ENCODE measurements at places on chromosomes 7 and 10. TPM values are rescaled to one million over a fixed set of nuclear protein-coding genes. Genes with fewer than 3 reads are reported as not detected.
A peak's percentile ranks its signal among the peaks of the same experiment; 100 is the strongest.

DNA sequence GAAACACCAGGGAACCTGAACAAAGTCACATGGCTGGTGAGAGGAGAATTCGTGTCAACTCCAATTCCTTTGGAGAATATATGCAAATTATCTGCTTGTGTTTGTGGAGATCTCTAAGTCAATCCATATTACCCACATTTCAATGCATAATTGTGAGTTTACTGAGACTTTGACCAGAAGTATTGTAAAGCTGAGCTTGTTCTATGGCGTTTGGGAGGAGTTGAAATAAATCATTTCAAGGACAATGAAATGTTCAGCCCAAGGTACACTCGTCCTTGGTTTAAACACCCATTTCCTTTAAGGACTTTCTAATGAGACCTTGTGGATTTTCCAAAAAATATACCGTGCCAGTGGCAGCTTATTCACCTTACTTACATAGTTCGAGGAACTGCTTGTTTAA lies 186.6 kb upstream of the HDAC9 start:
- peaks cover 19% of the 10 kb centered on the region for H3K4me1 ChIP-seq
- H3K36me3 ChIP-seq, result no peaks in the 10 kb centered on the region
- H3K27ac ChIP-seq, result no peak overlapping the region
- DNase-seq, result no peak
- H3K27me3 ChIP-seq, result no peaks in the 10 kb centered on the region

- peaks cover 15% of the 10 kb centered on the region for H3K27me3 ChIP-seq
- no peak for DNase-seq
- no peak overlapping the region for H3K27ac ChIP-seq
- no peak overlapping the region for H3K4me3 ChIP-seq
Measured at GRCh38 chr10:118470470-118470869, 125.0 kb downstream of the PRLHR start.

- H3K27me3 ChIP-seq, result no peaks in the 10 kb centered on the region
- peak overlapping the region; percentile 66 for H3K27ac ChIP-seq
- no peak overlapping the region for H3K4me3 ChIP-seq
- H3K36me3 ChIP-seq, result peaks cover 4% of the 10 kb centered on the region
Measured at GRCh38 chr7:44889086-44889781, 3.9 kb upstream of the PURB start.

GRCh38 chr7:36690041-36690440 lies 34.3 kb downstream of the AOAH start:
- H3K36me3 ChIP-seq, result peaks cover 34% of the 10 kb centered on the region
- no peaks in the 10 kb centered on the region for H3K27me3 ChIP-seq
- H3K27ac ChIP-seq, result peak overlapping the region; percentile 98
- H3K4me3 ChIP-seq, result peak overlapping the region; percentile 92

- H3K27ac ChIP-seq, result no peak overlapping the region
- peaks cover 10% of the 10 kb centered on the region for H3K4me1 ChIP-seq
- H3K27me3 ChIP-seq, result no peaks in the 10 kb centered on the region
- DNase-seq, result no peak
Measured at GRCh38 chr10:79050896-79051555, 17.7 kb upstream of the ZMIZ1 start.

DNA sequence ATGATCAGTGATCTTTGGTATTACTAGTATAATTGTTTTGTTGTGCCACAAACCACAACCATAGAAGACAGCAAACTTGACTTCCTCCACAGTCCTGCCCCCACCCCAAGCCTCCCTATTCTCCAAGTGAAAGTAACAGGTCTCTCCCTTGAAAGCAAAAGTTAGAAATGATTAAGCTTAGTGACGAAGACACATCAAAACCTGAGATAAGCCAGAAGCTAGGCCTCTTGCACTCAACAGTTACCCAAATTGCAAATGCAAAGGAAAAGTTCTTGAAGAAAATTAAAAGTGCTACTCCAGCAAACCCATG lies 7.5 kb downstream of the SAR1A start:
- peak overlapping the region; percentile 88 for H3K27ac ChIP-seq
- H3K4me3 ChIP-seq, result peak overlapping the region; percentile 80
- peak; percentile 70 for DNase-seq
- no peaks in the 10 kb centered on the region for H3K27me3 ChIP-seq
- H3K36me3 ChIP-seq, result peaks cover 33% of the 10 kb centered on the region
- peaks cover 46% of the 10 kb centered on the region for H3K4me1 ChIP-seq

- H3K27ac ChIP-seq, result no peak overlapping the region
- DNase-seq, result no peak
- H3K4me3 ChIP-seq, result no peak overlapping the region
- peaks cover 39% of the 10 kb centered on the region for H3K4me1 ChIP-seq
- H3K36me3 ChIP-seq, result no peaks in the 10 kb centered on the region
Measured at GRCh38 chr10:33798754-33799153, 464.3 kb upstream of the NRP1 start.

DNA sequence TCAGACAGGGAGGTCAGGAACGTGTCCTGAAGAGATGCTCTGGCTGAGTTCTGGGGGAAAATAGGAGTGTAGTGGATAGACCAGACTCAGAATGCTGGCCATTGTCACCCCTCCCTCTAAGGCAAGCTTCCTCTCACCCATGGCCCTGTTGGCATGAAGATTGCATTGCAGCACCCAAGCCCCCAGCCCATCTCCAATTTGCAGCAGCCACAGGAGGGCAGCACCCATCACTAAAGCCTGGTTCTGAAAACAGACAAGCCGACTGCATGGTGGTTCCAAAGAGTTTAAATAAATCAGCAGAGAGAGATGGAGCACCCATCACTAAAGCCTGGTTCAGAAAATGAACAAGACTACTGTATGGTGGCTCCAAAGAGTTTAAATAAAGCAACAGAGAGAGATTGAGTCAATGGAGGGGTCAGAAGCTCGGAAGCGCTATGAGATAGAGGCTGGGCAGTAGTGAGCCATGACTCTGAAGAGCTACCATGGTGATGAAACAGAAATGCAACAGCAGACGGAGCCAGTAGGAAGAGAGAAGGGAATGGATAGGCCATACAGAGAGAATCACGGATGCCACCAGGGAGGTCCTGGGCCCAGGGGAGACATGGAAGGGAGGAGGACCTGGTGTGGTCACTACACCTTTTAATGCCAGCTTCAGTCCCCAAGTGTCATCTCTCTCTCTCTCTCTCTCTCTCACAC lies 237.9 kb upstream of the MYO3A start:
- no peak overlapping the region for H3K4me3 ChIP-seq
- no peaks in the 10 kb centered on the region for H3K27me3 ChIP-seq

DNA sequence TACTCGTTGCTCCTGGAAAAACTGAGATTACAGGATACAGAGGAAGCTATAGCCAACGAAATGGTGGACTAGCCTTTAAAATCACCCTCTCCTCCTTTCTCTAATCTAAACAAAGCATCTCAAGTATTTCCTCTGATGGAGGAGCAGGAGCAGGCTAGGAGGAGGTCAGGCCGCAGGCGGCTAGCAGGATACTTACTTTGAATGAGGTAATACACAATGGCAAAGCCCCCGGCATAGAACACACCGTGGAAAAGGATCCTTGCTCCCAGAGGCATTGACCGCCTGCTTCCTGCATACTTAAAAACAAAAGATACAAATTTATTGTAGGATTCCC lies 64.4 kb downstream of the STK17A start:
- H3K4me1 ChIP-seq, result peaks cover 92% of the 10 kb centered on the region
- no peaks in the 10 kb centered on the region for H3K27me3 ChIP-seq
- H3K27ac ChIP-seq, result peak overlapping the region; percentile 83
- DNase-seq, result no peak
- peak overlapping the region; percentile 81 for H3K4me3 ChIP-seq

DNA sequence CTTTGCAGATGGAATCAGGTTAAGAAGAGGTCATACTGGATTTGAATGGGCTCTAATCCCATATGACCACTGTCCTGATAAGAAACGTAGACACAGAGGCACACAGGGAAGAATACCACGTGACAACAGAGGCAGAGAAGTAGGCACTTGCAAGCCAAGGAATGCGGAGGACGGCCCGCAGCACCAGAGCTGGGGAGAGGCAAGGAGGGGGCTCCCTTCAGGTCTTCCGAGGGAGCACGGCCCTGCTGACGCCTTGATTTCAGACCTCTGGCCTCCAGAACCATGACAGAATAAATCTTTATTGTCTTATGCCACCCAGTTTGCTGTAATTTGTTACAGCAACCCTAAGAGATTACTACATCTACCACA lies 44.7 kb upstream of the TMEM213 start:
- peaks cover 12% of the 10 kb centered on the region for H3K27me3 ChIP-seq
- H3K4me3 ChIP-seq, result peak overlapping the region; percentile 31
- H3K36me3 ChIP-seq, result no peaks in the 10 kb centered on the region

GRCh38 chr10:15180736-15181135 lies 12.2 kb upstream of the NMT2 start:
- H3K4me1 ChIP-seq, result peaks cover 5% of the 10 kb centered on the region
- no peak overlapping the region for H3K27ac ChIP-seq
- H3K36me3 ChIP-seq, result no peaks in the 10 kb centered on the region
- no peak overlapping the region for H3K4me3 ChIP-seq
- DNase-seq, result no peak
- H3K27me3 ChIP-seq, result no peaks in the 10 kb centered on the region

- H3K36me3 ChIP-seq, result no peaks in the 10 kb centered on the region
- peak overlapping the region; percentile 41 for H3K27ac ChIP-seq
- H3K4me3 ChIP-seq, result no peak overlapping the region
- no peak for DNase-seq
Measured at GRCh38 chr10:26835025-26835424, 25.7 kb downstream of the ABI1 start.

GRCh38 chr7:12358694-12359093 lies 45.0 kb downstream of the VWDE start:
- DNase-seq, result no peak
- no peaks in the 10 kb centered on the region for H3K4me1 ChIP-seq
- no peak overlapping the region for H3K4me3 ChIP-seq

- H3K4me3 ChIP-seq, result no peak overlapping the region
- H3K4me1 ChIP-seq, result no peaks in the 10 kb centered on the region
- peaks cover 8% of the 10 kb centered on the region for H3K27me3 ChIP-seq
- no peak overlapping the region for H3K27ac ChIP-seq
- H3K36me3 ChIP-seq, result no peaks in the 10 kb centered on the region
Measured at GRCh38 chr10:125692196-125692595, 9.2 kb upstream of the TEX36 start.

DNA sequence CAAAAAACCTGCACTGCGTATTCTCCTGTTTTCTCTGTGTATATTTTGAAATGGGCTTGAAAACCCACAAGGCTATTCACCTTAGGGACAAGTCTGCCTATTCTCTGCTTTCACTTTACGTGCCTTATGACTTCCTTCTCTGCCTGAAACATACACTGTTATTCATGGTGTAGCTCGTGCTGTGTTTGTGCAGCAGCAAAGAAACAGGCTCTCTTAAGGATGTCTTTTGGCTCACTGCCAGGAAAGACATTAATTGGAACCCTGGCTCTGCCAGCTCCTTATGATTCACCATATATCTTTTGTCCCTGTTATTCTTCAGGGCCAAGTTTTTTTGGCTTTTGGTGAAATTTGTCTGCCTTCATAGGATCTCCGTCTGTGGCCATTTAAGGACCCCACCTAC lies 92.4 kb downstream of the TMEM106B start:
- H3K4me3 ChIP-seq, result no peak overlapping the region
- H3K27ac ChIP-seq, result no peak overlapping the region
- H3K27me3 ChIP-seq, result no peaks in the 10 kb centered on the region
- no peaks in the 10 kb centered on the region for H3K36me3 ChIP-seq
- no peaks in the 10 kb centered on the region for H3K4me1 ChIP-seq
- no peak for DNase-seq

GRCh38 chr7:29138588-29138987 lies 7.7 kb downstream of the CPVL start:
- H3K4me3 ChIP-seq, result no peak overlapping the region
- no peak for DNase-seq
- no peaks in the 10 kb centered on the region for H3K36me3 ChIP-seq
- peaks cover 60% of the 10 kb centered on the region for H3K27me3 ChIP-seq

DNA sequence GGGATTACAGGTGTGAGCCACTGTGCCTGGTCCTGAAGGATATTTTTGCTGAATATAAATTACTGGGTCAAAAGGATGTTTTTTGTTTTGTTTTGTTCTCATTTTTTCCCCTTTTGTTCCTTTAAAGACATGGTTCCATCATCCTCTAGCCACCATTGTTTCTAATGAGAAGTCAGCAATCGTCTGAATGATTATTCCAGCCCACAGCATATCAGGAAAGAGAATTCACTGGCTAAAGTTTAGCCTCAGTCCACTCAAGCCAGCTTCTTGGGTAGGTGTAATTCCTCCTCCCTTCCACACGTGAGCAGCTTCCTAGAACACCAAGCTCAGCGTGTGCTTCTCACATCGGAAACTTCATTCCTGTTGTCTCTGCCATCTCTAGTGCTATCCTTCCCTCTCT lies 112.8 kb upstream of the INSIG1 start:
- peaks cover 10% of the 10 kb centered on the region for H3K36me3 ChIP-seq
- no peak overlapping the region for H3K27ac ChIP-seq
- peaks cover 5% of the 10 kb centered on the region for H3K27me3 ChIP-seq
- no peak overlapping the region for H3K4me3 ChIP-seq
- H3K4me1 ChIP-seq, result peaks cover 9% of the 10 kb centered on the region
- no peak for DNase-seq

- H3K36me3 ChIP-seq, result no peaks in the 10 kb centered on the region
- DNase-seq, result no peak
- no peak overlapping the region for H3K4me3 ChIP-seq
- peaks cover 19% of the 10 kb centered on the region for H3K27me3 ChIP-seq
- H3K4me1 ChIP-seq, result no peaks in the 10 kb centered on the region
Measured at GRCh38 chr10:63003816-63004453, 129.2 kb upstream of the NRBF2 start.

GRCh38 chr10:77247031-77247990 lies 390.3 kb downstream of the KCNMA1 start:
- DNase-seq, result no peak
- H3K4me1 ChIP-seq, result peaks cover 26% of the 10 kb centered on the region
- no peaks in the 10 kb centered on the region for H3K36me3 ChIP-seq
- no peak overlapping the region for H3K27ac ChIP-seq
- peak overlapping the region; percentile 31 for H3K4me3 ChIP-seq

- H3K27ac ChIP-seq, result peak overlapping the region; percentile 26
- peak overlapping the region; percentile 62 for H3K4me3 ChIP-seq
Measured at GRCh38 chr10:8360814-8361509, 306.5 kb downstream of the GATA3 start.

GRCh38 chr10:7444551-7445121 lies 33.8 kb upstream of the SFMBT2 start:
- no peak overlapping the region for H3K4me3 ChIP-seq
- no peaks in the 10 kb centered on the region for H3K4me1 ChIP-seq
- no peak overlapping the region for H3K27ac ChIP-seq
- peaks cover 5% of the 10 kb centered on the region for H3K27me3 ChIP-seq

DNA sequence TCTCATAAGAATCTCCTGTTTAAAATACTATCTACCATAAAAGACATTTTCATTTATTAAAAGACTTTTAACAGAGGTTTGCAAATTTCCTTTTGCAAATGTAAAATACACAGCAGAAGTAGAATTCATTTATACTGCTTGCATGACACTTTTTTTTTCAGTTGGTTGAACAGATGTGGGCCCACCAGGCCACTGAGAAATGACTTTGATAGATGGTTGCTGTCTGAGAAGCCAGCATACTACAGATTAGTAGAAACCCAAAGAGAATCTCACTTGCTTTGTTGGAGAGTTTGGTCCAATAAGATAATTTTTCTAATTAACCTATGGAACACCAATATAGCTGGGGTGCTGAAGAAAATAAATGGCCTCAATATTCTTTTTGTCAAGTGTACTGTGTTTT lies 66.3 kb downstream of the PHF14 start:
- DNase-seq, result no peak
- H3K4me3 ChIP-seq, result no peak overlapping the region
- H3K36me3 ChIP-seq, result peaks cover 10% of the 10 kb centered on the region
- no peaks in the 10 kb centered on the region for H3K4me1 ChIP-seq

The TRIM73 gene
- total RNA-seq, result 5.2 TPM

The KLF14 gene
- not detected for total RNA-seq

The DKK1 gene
- not detected for total RNA-seq

The NUTM2A gene
- 0.93 TPM for total RNA-seq

The FAM237B gene
- not detected for total RNA-seq

The PODXL gene
- total RNA-seq, result 1.3 TPM

The NUDT1 gene
- 31.7 TPM for total RNA-seq

The ADRA2A gene
- not detected for total RNA-seq
